Cortex of kidney (tissue), 1 donor: ENCODE measurements at places on chromosomes 11 and 22.

GRCh38 chr22:47673557-47673956, 911.1 kb downstream of the TBC1D22A start:
- no peak for DNase-seq

GRCh38 chr11:130940706-130941105, 24.4 kb upstream of the SNX19 start:
- DNase-seq: no peak

GRCh38 chr11:69000391-69000790, 12.7 kb downstream of the MRGPRF start:
- no peak for DNase-seq

DNA sequence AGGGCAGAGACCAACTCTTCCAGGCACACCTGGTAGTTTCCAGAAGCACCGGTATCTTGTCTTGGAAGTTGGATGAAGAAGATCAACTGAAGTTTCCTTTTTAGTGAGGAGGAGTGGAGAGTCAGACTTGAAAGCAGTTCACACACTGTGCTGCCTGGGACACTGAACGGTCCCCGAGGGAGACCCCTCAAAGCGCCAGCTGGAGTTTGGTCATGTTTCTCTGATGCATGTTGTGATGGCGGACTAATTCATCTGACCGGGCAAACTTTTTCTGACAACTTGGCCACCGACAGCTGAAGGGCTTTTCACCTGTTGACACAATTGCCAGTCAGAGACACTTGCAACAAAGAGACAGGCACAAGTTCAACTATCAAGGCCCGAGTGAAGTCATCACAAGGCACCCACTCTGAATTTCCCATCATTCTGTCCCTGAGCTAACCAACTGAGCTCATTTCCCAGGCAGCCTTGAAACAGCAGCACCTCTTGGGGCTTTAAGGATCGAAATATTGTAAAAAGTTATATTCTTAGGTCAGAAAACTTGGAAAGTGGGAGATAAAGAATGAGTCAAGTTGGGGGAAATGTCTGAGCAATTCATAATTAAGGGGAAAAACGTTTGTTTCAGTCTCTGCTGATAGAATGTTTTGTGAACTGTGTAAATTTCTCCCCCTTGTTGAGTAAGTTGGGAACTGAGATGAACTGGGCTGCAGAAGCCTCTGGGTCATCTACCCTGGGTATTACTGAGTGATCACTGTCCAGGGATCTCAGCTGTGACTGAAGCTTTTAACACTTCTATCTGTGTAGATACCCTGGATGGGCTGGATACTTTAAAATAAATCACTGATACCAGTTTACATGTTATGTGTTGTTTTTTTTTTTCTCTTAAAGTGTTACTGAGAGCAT, 46.2 kb downstream of the WT1 start:
- no peak for DNase-seq

DNA sequence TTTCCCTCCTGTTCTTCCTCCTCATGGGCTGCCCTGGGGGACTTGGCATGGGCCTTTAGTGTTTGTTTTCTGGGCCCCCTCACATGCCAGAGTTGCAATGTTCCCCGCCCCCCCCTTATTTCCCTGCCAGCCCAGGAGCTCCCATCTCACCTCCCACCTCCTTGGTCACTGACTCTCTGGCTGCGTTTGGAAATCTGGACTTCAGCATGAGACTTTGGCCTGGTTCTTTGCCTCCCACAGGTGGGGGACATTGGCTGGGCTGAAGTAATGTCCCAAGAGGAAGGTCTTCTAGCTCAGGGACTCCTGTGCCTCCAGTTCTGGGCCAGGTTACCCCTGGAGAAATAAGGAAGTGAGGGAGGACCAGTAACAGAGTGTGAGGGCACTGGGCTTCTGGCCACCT, 7.0 kb downstream of the MTFP1 start:
- DNase-seq: no peak

GRCh38 chr11:67289651-67290479, 762 bp downstream of the ANKRD13D start:
- no peak for DNase-seq

- DNase-seq: no peak
Observed at GRCh38 chr11:69819541-69820070, 390 bp upstream of the FGF3 start.

GRCh38 chr11:111299101-111300026, 1.0 kb downstream of the POU2AF3 start:
- no peak for DNase-seq
